ENCODE measurements at places on chromosomes 4 and X.

DNA sequence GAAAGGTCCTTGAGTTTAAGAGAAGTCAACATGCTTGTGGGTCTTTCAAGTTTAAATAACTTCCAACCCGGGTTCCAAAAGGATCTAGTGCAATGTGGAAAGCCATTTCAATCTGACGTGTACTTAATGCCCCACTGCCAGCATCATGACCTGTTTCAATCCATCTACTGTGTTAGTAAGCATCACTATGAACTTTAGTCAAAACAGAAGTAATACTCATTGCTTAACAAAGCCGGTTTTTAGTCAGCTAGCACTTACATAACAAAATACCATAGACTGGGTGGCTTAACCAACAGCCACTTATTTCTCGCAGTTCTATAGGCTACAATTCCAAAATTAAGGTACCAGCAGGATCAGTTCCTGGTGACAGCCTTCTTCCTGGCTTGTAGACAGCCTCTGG lies 677.5 kb downstream of the DMD start:
- DNase-seq: no peak

DNA sequence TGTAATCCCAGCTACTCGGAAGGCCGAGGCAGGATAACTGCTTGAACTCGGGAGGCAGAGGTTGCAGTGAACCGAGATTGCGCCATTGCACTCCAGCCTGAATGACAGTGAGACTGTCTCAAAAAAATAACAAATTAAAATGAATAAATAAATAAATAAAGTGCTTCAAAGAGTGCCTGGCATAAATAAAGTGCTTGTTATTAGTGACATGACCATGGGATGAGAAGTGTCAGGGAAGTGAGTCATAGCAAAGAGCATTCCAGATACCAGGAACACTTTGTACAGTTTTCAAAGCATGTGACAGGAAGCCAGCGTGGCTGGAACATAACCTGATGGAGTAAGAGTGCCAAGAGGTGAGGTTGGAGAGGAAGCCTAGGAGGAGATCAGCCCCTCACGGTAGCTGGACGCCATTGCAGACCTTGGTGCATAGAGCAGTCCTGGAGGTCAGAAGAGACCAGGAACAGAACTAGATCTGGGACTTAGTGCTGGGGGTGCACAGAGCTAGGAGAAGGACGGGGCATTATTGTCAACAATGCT lies 6.0 kb upstream of the WDR13 start:
- no peak for DNase-seq

- DNase-seq: no peak
Observed at GRCh38 chr4:82583897-82584587, 22.3 kb upstream of the TMEM150C start.

DNA sequence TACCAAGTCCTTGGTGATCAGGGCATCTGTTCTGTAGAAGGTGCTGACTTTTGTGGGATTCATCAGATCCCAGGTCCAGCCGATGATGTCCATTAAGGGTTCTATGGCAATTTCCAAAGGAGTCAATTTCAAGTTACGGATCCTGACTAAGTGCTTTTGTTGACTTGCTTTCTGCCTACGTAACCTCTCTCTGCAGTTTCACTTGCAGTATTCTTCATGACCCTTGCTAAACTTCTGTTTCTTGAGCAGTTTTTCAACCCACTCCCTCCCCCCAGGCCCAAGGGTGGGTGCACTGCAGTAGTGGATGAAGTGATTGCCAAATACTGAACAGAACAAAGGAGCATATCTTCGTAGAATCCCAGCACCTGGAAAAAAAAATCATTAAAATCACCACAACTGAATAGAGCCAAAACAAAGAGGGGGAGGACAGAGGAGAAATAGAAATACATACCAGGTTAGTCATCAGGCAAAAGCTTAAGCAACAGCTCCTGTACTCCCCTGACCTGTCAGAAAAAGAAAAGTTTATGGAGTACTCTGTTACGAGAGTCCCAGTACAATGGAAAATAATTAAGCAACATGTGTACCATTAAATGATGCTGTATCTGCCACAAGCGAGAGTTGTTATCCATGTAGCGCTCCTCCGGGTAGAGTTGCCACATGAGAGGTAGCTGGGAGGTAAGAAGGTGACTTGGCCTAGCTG lies 5.8 kb downstream of the CMC4 start:
- no peak for DNase-seq

- no peak for DNase-seq
Observed at GRCh38 chr4:40559585-40560465, 69.8 kb downstream of the RBM47 start.

GRCh38 chr4:55055529-55055928 lies 69.9 kb downstream of the KDR start:
- no peak for DNase-seq

GRCh38 chr4:82126512-82127040 lies 247.2 kb downstream of the HNRNPD start:
- no peak for DNase-seq

- DNase-seq: no peak
Observed at GRCh38 chrX:111123606-111124179, 27.7 kb downstream of the PAK3 start.

DNA sequence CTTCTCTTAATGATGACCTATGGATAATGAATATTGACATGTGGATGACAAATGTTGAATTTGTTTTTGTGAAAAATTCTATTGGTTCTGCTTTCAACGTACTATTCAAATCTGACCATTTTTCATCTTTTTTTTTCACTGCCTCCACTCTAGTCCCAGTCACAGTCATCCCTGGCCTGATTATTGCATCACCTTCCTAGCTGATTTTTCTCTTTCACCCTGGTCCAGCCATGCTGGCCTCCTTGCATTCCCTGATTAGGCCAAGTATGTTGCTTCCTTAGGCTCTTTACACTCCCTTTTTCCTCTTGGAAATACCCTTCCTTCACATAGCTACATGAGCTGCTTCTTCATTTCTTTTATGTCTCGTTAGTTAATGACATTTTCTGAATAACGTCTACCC lies 58.1 kb upstream of the MAP9 start:
- DNase-seq: no peak

DNA sequence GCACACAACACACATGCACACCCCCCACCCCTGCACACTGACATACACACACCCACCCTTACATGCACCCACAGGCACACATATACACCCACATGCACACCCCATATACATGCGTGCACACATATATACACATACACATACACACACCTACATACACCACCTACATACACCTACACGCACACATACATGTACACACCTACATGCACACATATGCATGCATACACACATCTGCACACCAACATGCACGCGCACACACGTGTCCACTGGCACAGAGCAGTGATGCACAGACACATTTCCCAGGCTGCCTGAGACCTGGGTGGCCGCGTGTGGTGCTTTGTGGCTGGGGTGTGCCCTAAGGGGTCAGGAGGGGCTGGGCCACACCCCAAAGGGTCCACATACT lies 31.7 kb downstream of the FGFRL1 start:
- DNase-seq: no peak

GRCh38 chr4:168057412-168057811 lies 34.9 kb upstream of the ANXA10 start:
- no peak for DNase-seq

- peak; percentile 45 for DNase-seq
Observed at GRCh38 chr4:10098780-10099160, 17.8 kb downstream of the WDR1 start.

DNA sequence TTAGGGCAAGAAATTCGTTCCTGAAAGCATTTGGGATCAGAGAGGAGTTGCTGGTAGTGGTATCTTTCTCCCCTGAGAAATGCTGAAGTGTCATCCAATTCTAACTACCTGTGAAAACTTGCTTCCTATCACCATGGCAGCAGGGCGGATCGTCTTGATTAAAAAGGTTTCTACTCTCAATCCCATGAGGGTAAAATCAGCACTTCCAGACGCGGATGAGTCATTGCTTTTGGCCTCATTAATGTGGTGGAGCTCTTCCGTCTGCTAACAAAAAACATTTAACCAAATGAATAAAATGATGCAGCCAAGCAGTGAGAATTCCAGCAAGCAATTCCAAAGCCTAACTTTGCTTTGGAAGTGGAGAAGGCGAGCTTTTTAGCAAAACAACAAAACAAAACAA lies 325.6 kb downstream of the CAMK2D start:
- DNase-seq: no peak

DNA sequence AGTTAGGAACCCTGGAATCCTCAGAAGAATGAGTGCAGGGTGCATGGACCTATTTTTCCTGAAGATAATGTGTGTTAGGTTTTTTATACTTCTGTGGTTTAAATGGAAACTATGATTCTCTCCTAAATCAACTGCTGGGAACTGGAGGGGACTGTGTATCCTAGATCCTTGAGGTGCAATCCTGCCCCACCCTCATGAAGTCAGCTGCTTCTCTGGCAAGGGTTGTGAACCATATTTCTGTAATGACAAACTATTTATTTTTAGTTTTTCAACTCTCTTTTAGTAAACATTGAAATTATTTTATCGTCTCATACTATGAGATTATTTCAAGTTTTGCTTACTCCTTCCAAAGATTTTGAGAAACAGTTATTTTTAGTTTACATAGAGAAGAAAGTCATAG lies 25.8 kb upstream of the VEGFC start:
- no peak for DNase-seq

DNA sequence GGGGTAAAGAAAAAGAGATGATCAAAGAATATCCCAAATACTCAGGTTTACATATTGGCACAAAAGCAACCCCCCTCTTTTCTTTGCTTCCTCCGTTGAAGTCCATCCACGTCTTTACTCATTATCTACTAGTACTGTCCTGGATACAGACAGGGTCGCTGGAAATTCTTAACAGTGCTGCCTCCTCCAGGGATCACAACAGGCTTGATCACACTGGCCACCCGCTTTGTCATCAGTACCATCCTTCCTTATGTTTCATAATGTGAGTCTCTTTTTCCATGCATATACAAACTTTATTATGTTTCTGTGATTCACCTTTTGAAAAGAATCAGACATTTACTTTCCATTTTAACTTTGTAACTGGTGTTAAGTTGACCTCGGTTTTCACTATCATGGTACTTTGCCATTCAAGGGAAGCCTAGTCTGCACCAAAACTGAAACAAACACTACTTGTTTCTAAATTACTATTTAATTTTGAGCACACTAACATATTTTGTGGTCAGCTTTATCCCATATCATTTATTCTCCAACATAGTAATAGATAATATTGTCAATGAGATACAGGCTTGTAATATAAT lies 387.5 kb upstream of the PPP1R2C start:
- DNase-seq: no peak

GRCh38 chrX:132958091-132958703 lies at the start of gene HS6ST2:
Gene HS6ST2 (minus strand): TSS chrX:132958629.
- peak; percentile 23 for DNase-seq

DNA sequence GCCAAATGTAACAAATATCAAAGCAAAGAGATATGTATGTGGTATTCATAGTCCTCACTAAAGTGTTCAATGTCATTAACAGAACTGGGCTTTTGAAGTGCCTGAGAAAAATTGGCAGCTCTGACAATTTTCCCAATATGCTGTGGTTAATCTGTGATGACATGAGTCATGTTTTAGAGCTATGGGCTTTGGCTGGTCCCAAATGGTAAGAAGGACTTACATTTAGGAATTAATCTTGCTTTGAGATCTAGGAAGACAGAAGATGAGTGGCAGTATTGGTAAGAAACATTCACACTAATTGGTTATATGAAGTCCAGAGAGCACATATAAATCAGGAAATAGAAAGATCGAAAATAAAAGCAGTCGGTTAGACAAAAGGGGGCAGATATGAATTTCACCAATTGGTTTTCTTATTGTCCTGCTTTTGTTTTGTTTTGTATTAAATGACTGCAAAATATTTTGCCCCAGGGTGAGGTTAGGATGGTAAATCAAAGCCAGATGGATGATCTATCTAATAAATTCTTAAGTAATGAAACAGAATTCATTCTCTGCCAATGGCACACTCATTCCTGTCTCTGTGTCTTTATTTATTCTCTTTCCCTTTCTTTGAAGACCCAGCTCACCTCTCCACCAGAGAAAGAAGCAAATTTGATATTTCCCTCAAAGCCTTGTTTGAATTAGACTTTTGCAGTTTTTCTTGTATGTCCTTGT lies 993.1 kb downstream of the RPA4 start:
- DNase-seq: no peak

DNA sequence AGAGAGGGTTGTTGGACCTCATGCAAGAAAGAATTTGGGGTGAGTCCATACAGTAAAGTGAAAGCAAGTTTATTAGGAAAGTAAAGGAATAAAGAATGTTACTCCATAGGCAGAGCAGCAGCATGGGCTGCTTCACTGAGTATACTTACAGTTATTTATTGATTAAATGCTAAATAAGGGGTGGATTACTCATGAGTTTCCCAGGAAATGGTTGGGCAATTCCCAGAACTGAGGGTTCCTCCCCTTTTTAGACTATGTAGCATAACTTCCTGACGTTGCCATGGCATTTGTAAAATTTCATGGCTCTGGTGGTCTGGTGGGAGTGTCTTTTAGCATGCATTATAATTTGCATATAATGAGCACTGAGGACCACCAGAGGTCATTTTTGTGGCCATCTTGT lies 16.7 kb downstream of the PPP4R3C start:
- no peak for DNase-seq

DNA sequence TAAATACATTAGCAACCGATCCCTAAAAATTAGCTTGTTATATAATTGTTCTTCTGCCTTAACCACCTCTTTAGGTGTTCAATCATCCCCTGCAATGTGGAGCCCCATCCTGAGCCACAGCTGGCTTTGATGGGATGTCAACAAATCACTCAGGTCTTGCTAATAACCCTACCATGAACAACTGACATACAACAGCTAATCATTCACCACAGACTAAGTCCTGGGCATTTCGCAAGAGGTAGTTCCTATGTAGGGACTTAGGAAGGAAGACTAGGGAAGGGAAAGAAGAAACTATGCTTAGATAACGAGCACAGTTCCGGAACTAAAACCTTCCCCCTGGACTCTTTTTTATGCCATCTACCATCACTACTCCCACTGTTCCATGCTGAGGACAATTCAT lies 63.6 kb upstream of the PTCHD1 start:
- DNase-seq: no peak

GRCh38 chr4:4856071-4857000 lies 3.1 kb upstream of the MSX1 start:
- DNase-seq: no peak

- DNase-seq: no peak
Observed at GRCh38 chrX:42948723-42949657, 171.0 kb upstream of the PPP1R2C start.

- no peak for DNase-seq
Observed at GRCh38 chrX:132001127-132001526, 22.0 kb upstream of the STK26 start.

GRCh38 chrX:135389243-135389642 lies 32.5 kb upstream of the SMIM10L2A start:
- DNase-seq: no peak

DNA sequence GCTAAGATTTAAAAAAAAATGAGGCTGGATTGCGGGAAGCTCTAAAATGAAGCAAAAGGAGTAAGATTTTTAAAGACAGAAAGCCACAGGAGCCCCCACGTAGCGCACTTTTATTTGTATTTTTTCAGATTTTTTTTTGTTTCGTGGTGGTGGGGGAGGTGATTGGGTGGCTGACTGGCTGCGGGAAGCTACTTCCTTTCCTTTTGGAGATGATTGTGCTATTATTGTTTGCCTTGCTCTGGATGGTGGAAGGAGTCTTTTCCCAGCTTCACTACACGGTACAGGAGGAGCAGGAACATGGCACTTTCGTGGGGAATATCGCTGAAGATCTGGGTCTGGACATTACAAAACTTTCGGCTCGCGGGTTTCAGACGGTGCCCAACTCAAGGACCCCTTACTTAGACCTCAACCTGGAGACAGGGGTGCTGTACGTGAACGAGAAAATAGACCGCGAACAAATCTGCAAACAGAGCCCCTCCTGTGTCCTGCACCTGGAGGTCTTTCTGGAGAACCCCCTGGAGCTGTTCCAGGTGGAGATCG lies 908 bp downstream of the PCDH10 start:
- DNase-seq: no peak
